ENCODE measurements at places on chromosomes 3 and 15.

DNA sequence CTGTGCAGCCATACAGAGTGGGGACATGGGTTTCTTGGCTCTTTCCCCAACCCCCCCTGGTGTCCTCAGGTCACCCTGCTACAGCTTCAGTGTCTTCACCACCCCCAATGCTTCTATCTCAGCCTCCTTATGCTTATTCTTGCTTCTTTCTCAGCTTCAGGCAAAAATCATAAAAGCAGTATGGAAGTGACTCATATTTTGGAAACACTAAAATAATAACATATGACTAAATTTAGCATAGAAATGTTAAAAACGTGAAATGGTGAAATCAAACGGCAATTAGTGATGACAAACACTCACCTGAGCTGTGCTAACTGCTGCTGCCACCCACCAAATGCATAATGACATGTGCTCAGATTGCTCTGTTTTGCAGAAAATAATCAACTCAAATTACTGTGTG is 475.2 kb upstream of the EPHA3 start:
- no peak for DNase-seq

DNA sequence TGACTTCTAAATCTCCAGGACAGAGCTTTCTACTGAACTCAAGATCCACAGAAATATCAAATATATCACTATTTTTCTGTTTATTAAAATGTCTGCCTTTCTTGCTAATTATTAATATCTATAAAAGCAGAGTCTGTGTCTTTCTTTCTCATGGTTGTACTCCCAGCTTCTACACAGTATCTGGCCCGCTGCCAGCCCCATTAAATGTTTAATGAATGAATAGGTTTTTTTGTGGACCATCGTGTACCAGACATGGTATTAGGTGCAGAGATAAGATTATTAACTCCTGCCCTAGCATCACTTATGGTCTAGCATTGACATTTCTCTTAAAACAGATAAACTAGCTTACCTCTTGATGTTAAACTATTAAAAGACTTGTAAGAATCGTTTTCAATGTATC is 111.4 kb upstream of the RBMS3 start:
- DNase-seq: no peak

- no peak for DNase-seq
These were observed 37.6 kb downstream of the ADAMTS9 start for GRCh38 chr3:64650096-64650622.

DNA sequence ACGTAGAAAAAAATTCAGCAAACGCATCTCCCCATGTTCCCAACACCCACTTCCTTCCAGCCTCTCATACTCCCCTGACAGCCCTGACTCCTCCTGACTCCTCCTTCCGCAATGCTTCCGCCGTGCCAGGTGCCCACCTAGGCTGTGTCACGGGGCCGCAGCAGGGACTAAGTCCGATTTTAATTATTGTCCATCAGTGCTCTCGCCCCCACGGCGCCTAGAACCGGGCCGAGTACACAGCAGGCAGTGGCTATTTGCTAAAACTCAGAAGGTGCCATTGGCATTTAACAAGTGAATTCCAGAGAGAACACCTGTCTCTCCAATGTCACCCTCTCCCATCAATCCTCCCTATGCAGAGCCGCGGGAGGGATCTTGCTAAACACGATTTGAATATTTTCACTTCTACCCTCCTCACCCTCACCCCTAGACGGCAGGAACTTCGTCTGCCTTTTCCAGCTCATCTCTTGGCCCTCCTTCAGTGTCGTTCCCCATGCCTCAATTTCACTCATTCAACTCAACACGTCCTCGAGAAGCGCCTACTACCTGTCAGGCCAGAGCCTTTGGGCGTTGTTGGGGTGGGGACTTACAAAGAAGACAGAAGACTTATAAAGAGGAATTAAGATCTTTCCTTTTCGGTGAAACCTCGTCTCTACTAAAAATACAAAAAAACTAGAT is 11.5 kb upstream of the SHF start:
- no peak for DNase-seq

- DNase-seq: no peak
These were observed 13.5 kb downstream of the CCDC14 start for GRCh38 chr3:123947482-123947881.

- DNase-seq: no peak
These were observed 43.6 kb upstream of the KLF13 start for GRCh38 chr15:31283043-31283442.

- DNase-seq: no peak
These were observed 146.6 kb downstream of the TBL1XR1 start for GRCh38 chr3:177050501-177051237.

GRCh38 chr3:75396316-75396802 is 267.8 kb upstream of the FRG2C start:
- DNase-seq: no peak

All from WERI-Rb-1 (cell line).